Natural killer cell treated with Interleukin-12 subunit alpha and Interleukin-12 subunit beta and Interleukin-15 and Interleukin-18, amount 100 ng/mL, for 72 hours (primary cell): ENCODE measurements at places on chromosomes 7 and 10.

DNA sequence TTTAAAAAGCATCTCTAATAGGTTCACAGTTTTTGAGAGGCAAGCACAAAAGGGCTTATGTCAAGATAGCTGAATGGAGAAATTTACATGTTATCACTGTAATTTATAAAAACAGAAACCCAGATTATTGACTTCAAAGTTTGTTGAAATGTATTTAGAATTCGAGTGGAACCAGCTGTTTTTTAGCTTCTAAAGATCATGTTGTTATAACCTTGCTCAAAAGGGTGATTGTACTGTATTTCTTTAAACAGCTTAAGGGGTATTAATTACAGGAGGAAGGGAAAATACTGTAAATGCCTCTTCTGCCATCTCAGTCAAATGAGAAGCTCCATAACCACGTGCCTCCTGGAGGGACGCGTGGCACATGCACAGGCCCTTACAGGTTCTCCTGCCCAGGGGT, 156.2 kb upstream of the MGMT start:
- DNase-seq = no peak

GRCh38 chr10:13347043-13347499, 1.0 kb downstream of the SEPHS1 start:
- no peak for DNase-seq

DNA sequence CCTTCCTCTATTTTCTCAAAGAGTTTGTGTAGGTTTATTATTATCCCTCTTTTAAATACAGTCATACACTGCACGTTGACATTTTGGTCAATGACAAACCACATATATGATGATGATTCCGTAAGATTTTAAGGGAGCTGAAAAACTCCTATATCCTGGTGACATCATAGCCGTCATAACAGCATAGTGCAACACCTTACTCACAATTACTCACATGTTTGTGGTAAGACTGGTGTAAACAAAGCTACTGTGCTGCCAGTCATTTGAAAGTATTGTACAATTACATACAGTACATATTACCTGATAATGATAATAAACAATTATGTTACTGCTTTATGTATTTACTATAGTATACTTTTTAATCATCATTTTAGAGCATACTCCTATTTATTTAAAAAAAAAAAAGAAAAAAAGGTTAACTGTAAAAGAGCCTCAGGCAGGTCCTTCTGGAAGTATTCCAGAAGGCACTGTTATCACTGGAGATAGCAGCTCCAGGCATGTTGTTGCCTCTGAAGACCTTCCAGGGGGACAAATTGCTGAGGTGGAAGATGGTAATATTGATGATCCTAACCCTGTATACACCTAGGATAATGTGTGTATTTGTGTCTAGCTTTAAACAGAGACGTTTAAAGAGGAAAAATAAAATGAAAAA, 123.3 kb upstream of the CDK1 start:
- DNase-seq = no peak

GRCh38 chr10:1737222-1738061, at the start of gene ADARB2:
ADARB2 (minus strand) TSS chr10:1737525.
- DNase-seq = no peak

GRCh38 chr7:106840342-106840741, 24.7 kb upstream of the PIK3CG start:
- no peak for DNase-seq

DNA sequence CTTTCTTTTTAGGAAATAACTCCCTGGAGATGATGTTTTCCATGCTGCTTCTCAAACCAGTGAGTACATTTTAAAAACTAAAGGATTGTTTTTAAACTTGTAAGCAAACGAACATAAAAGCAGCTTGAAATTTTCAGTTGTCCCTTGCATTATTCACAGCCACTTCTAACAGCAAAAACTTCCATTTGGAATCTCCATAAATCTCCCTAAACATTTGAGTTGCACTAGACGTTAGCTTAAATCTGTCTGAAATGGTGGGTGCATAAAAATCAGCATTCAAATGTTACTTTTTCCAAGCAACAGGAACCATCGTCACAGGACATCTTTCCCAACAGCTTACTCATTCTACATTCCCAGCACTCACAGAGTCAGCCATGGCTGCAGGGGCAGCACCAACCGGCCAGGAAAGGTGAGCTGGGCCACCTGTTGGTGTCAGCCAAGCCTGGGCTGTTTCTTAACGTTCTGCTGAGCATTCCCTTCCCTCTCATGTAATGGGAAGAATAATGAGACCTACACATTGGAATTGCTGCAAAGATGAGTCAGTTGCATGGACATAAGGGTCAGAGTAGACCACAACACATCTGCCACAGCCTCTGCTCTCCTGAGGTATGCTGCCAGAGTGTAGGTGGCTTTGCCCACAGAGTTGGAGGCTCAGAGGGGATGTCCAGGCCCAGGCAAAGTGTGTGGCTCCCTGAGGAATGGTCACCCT, 163.2 kb downstream of the TNS3 start:
- no peak for DNase-seq

- DNase-seq = no peak
These were observed 25.2 kb downstream of the NHLRC2 start for GRCh38 chr10:113879691-113880090.

DNA sequence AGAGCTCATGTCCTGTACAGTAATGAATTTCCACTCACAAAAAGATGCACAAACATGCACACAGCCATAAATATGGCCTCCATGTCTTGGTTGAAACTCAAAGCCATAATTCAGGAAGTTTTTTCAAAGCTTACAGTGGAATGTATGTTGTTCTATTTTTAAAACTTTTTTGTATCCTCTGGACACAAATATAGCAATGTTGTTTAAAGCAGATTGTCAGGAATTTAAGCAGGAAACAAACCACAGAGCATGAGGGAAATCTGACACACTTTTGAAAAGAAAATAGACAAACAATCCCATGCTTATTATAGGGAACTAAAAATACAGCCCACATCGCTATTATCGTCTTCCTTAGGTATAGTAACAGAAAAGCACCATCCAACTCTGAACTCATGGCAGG, 21.5 kb downstream of the LRRN3 start:
- no peak for DNase-seq

GRCh38 chr7:17274551-17275245, 23.8 kb upstream of the AHR start:
- no peak for DNase-seq

- DNase-seq = no peak
These were observed 56.6 kb downstream of the ELMO1 start for GRCh38 chr7:37391791-37392672.

DNA sequence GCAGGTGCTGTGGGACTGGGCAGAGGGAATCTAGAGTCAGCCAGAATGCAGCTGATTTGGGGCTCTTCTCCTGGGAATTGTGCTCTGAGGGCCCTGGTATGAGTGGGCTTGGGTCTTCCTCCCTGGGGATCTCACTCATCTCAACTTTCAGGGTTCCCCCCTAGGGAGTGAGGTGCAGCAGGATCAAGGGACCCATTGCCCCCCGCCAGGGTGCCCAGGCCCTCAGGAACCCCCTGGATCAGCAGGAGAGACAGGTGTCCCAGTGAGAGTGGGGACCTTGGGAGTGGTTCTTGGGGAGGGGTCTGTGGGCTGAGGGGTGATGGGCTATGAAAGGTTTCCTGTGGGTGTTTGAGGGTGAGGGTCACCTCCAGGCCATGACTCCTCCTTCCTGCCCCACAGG, 17.6 kb upstream of the VOPP1 start:
- DNase-seq = no peak

DNA sequence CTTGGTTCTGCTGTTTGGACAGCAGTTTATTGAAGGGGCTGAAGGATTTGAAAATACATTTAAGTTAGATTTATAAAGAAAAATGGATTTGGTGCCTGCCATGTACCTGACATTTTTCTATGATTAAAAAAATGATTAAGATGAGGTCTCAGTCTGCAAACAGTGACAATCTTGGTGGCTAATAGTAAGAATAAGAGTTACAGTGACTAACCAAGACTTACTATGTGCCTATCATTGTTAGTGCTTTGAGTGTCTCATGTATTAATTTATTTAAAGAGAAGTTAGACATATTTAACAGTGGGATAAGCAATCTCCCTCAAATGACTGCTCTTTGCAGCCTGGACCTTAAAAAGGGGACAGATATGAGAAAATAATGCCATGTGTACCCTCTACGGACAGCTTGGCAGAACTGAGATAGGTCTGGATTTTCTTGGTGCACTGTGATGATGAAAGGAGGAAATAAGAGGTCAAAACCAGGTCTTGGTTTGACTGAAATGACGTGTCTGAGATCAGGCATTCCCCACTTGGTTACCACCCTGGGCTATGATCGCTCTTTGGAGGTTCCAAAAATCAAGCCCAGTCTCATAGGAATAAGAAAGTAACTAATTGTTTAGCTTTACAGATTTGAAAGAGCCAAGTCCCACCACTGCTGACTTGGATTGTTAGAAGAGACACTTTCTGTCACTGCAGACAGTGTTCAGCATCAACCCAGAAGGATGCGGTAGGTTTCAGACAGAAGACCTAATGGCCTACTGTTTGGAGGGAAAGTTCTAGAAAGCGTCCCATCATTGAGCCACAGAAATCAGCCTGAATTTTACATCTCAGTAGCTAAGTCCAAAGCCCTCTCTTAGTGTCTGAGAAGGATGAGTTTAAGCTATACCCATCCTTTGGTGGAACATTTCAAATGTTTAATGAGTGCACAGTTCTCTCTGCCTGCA, 2.1 kb downstream of the CASP7 start:
- no peak for DNase-seq

DNA sequence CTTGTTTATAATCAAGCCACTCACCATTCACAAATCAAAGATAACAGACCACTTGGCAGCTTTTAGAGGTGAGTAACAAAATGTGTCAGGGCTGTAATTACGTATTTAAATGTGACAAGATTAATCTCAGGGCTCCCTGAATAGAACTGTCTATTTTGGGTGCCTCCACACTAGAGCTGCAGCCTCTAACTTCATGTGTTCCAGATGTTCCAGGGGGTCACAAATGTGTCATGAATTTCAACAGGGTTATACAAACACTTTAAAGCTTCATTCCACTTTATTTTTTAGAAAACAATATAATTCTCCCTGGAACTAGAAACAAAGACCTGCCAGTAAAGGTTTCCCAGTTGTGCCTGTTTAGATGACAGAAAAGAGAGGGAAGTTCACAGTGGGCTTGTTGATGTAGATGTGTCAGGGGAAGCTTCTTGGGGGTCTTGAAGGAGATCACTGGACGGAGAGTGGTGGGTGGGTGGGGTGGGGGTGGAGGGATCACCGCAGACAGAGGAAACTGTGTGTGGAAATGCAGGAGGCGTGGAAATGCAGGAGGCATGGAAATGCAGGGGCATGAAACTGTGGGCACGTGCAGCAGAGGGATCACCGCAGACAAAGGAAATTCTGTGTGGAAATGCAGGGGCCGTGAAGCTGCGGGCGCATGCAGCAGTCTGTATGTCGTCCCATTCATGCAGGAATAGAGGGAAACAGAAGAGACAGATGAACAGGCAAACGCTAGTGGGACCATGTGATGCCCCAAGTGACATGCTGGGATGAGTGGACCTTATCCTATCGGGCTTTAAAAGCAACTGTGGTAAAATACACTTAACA, 42.0 kb upstream of the TRIL start:
- no peak for DNase-seq

DNA sequence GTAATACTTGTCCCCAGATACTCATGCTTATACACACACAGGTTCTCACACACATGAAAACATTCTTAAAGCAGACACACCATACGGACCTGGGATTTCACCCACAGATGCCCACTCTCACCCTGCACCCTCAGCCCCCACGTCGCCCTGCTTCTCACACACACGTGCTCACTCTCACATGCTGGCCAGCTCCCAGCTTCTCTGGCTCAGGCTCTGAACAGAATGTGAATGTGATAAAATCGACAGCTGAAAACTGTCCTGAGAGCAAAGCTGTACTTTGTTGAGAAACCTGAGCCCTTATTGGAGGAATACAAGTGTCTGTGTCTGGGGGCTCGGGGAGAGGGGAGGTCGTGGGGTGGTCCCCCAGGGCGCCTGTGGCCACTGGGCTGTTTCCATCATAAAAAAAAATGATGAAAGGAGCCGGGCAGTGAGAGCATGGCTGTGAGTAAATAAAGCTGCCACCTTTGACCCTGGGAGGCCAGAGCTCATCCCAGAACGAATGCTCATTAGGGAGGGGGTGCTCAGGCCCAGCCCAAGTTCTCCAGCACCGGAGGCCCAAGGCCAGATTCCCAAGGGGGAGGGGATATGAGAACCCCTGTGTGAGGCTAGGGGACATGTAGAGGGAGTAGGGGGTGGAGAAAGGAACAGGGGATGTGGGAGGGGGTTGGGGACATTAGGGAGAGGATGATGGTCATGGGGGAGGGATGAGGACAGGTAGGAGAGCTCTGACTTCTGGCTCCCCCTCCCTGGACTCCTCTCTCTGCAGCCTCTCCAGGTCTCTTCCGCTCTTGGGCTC, 18.1 kb upstream of the TLX1 start:
- no peak for DNase-seq

- DNase-seq = no peak
These were observed at the start of gene LEP for GRCh38 chr7:128240696-128241386. LEP (plus strand) TSS chr7:128241278; CDS start chr7:128252019, 10,741 bp downstream.

GRCh38 chr7:6092953-6093354, 61.8 kb downstream of the ANKRD61 start:
- DNase-seq = no peak

DNA sequence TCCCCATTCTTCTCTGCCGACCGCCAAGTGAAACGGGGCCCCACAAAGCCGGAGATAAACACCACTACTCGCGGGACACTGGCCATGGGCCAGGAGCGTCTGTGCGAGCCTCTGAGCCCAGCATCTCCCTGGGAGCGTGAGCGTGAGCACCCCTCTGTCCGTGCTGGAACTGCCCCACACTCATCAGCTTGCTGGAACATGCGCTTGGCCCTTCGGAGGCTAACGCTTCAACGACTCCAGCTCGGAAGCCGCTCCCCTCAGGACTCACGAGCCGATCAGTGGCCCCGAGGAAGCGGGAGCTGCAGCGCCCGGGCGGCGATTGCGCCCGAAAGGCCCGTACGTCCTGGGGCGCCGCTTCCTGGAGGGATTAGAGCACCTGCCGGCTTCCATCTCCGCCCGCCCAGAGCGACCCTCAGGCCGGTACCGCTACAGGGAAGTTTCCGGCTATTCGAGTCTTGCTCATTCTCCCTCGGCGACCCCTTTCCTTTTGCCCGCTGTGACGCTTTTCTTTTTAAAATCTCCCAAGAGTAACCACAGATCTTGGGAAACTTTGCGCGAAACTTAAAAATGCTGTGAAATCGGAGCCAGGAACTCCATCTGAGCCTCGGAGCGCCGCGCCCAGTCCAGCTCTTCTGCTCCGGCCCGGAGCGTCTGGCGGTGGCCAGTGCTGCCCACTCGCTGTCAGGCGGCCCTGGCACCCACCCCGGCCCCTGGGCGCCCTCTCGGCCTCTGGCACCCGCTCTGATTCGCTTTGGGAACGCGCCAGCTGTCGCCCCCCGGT, 1.0 kb downstream of the TLL2 start:
- DNase-seq = no peak

GRCh38 chr7:149791-150636, 42.4 kb upstream of the FAM20C start:
- no peak for DNase-seq

DNA sequence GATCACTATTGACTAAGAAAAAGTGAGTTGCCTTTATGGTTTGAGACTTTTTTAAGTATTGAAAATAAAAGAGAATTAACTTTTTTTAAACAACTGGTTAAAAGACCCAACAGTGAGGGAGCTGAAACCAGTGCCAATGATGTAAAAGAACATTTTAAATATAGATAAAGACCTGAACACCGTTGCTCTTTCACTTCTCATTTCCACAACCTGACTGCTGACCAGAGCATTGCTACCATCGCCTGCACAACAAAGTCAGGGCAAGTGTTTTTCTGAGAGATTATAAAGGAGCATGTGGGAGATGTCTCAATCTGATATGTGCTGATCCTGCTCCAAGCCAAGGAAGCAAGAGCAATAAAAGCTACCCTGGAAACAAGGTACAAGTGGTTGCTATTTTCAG, 34.7 kb downstream of the IMMP2L start:
- DNase-seq = no peak
